ENCODE measurements at places on chromosomes 7 and 10.

GRCh38 chr7:45482451-45482850 is 91.7 kb upstream of the ADCY1 start:
- DNase-seq, result no peak

DNA sequence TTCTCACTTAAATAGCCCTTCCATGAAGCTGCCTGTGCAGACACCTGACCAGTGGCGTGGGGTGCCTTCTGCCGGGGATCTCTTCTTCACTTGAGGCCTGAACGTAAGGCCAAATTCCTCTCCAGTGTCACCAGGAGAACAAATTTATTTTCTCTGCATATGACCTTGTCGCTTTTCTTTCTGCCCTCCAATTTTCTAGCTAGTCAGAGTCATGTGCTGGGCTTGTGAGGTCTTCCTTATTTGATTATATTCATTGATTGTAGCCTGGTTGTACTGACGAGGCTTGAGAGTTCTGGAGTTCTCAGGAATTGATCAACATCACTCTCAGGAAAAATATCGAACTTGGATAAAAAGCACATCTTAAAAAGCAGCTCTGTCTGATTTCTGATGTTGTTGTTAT is 255.7 kb downstream of the BUB3 start:
- DNase-seq, result no peak

DNA sequence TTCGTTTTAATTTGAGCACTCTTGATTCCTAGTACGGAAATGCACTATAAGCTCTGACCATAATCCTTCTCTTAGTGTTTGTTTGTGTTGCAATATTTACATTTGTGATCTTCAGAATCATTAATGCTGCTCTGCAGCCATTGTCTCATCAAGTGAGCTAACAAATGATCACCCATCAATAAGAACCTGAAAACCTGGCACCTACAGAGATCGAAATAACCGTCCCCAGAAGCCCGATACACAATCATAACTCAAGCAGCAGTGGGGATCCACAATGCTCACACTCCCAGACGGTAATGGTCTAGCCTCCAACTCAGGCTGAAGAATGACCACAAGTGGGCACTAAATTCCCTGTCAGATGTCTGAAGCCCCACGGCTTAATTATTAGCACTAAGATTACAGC is 156.0 kb upstream of the NFE2L3 start:
- DNase-seq, result no peak

- DNase-seq, result no peak
Observed at GRCh38 chr10:74544106-74544505, 282.3 kb upstream of the KAT6B start.

- DNase-seq, result no peak
Observed at GRCh38 chr10:4822208-4822607, 3.8 kb upstream of the AKR1E2 start.

DNA sequence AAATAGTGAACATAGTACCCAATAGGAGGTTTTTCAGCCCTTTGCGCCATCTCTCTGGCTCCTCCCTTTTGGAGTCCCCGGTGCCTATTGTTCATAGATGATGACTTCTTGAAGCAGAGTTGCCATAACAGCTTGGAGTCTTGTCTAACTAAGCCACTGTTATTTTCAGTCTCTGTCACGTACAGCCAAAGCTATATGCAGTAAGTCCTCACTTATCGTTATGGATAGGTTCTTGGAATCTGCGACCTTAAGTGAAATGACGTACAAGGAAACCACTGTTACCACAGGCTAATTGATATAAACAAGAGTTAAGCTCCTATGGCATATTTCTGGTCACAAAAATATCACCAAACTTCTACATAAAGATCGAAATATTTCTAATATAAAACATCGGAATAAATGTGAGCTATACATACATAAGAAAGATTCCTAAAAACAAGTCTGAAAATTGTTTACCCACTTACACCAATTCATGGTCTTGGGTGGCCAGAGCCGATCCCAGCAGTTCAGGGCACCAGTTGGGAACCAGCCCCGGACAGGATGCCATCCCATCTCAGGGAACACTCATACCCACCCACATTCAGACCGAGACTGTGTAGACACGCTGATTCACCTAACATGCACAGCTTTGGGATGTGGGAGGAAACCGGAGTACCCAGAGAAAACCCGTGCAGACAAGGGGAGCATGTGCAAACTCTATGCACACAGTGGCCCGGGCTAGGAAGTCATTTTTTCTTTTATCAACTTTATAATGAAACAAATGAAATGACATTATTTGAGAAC is 76.0 kb upstream of the PRPS1L1 start:
- no peak for DNase-seq

GRCh38 chr7:156376317-156376716 is 264.3 kb upstream of the RNF32 start:
- no peak for DNase-seq

GRCh38 chr7:42074076-42074475 is 162.9 kb downstream of the GLI3 start:
- DNase-seq, result no peak

DNA sequence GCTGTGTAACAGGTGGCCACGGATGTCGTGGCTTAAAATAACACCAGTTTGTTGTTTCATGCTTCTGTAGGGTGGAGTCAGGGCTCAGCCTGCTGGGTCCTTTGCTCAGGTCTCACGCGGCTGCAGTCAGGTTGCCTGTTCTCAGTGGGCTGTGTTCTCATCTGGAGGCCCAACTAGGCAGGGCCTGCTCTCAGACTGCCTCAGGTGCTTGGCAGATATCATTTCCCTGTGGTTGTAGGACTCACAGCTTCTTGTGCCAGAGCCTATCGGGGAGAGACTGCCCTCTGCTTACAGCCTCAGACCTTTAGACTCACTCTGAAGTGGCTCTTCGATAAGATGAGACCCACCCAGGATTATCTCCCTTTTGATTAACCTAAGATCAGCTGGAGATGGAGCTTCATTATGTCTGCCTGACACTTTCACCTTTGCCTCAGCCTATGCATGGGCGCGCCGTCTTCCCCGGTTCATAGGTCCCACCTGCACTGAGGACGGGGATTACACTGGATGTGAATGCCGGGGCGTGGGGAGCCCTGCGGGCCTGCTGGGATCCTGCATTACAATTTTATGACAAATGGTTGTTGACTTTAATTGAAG is 55.3 kb downstream of the INPP5A start:
- DNase-seq, result no peak

DNA sequence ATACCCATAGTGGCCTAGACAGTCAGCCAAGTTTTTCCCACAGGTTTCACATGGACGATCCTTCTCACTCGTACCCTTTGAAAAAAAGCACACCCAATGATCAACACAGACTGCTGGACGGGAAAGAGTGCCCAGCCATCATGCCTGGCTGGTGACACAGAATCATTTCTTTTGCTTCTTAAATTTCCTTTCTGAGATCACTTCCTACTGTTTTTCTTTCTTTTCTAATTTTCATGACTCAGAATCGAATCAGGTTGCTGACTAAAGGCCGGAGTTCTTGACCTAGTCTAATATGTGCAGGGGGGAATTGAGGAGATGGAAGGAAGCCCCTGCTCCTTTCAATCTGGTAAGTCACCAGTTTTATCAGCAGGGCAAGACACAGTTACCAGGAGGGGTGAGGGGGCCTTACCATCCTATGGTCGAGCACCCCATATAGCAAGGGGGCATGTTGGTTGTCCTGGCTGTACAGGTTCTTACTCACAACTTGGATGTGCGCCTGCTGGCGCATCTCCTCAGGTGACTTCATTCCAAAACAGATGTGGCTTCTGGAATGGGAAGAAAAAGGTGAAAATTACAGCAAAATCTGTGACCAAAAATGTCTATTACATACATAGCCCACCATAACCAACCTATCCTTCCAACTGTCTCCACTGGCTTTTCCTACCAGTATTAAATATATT is 3.5 kb downstream of the POLR3A start:
- no peak for DNase-seq

- DNase-seq, result no peak
Observed at GRCh38 chr10:44397476-44398225, 12.8 kb upstream of the CXCL12 start.

DNA sequence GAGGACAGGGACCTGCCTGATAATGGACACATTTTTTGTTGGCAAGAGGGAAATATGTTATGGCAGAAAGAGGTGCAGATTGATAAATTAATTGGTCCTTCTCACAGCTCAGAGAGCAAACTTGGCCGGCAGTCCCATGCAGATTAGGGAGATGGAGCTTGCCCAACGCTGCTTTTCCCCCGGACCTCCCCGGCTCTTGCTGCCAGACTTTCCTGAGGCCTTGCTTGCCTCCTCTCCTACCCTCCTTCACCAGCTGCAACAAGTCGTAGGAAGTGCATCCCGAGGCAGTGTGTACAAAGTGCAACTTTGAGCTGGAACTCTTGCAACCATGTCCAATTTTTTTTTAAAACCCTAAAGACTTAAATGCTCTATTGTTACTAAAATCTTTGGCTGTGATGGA is 215.5 kb downstream of the LRMDA start:
- DNase-seq, result no peak

GRCh38 chr10:47294501-47294900 is 5.5 kb upstream of the GDF10 start:
- no peak for DNase-seq

GRCh38 chr7:111873326-111873646 is 311.0 kb upstream of the IMMP2L start:
- no peak for DNase-seq

GRCh38 chr7:124152859-124153692 is 120.2 kb upstream of the TMEM229A start:
- no peak for DNase-seq

GRCh38 chr10:79995979-79996634 is 47.2 kb upstream of the SFTPD start:
- DNase-seq, result no peak

DNA sequence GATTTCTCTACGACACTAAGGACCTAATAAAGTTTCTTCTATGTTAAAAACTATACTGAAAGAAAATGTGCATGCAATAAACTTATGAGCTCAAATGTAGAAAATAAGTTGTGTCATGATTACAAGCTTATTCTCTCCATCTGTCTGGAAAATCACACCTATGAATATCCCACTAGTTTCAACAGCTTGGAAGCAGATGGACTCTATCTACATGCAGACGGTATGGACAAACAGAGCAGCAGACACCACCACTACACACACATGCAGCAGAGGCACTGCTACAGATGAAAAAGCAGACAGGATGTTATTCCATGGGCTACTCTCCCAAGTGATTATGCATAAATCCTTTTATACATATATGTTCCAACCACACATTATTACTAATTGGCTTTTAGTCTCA is 123.4 kb upstream of the TARP start:
- no peak for DNase-seq

GRCh38 chr10:77837248-77837924 is 89.2 kb downstream of the DLG5 start:
- peak; percentile 52 for DNase-seq

GRCh38 chr10:8539056-8539455 is 484.6 kb downstream of the GATA3 start:
- no peak for DNase-seq

DNA sequence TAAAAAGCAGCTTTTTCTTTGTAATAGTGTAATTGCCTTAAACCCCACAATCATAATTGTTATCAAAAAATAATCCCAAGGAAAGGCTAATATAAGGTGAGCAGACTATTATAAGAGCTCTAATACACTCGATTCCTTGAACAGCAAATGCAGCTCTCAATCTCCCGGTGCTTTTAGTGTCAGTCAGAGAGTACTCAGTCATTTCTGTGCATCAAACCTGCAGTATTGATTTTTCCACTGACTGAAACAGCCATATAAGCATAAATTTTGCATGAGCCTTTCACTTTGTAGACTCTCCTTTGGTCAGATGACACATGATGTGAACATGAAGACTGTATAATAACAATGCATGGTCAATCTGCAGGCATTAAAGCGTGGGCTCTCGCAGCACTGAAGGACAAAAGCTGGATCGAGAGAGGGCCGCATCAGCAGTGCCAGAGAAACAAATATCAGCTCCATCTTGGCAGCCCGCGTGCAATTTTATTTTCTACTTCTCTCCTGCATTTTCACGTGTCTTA is 272.0 kb downstream of the POU6F2 start:
- no peak for DNase-seq

DNA sequence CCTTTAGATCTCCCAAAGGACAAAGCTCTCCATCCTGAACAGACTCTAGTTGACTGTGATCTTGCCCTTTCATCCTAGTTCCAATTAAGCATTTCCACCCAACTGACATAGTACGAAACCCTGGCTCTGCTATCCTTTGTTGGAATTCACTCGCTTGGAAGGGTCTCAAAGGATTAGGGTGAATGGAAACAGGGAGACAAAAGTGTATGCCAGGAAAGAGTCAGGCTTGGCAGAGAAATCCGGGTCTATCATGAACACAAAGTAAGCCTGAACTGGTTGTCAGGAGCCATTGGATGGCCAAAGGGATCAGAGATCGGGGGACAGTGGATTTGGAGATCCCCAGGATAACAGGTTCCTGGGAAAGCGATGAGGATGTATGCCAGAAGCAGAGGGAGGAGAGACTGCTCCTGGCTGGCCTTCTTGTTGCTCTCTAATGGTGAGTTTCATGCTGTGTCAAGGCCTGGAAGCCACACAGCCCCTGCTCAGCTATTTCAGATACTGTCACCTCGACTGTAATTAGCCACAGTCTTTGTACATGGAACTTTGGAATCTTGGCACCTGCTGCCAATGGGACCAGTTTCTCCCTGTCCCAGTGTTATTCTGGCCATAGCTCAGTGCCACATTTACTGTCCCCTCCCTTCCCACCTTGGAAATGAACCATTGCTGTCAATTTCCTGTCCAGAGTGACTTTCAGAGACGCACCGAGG is 1168.7 kb upstream of the AUTS2 start:
- DNase-seq, result no peak

DNA sequence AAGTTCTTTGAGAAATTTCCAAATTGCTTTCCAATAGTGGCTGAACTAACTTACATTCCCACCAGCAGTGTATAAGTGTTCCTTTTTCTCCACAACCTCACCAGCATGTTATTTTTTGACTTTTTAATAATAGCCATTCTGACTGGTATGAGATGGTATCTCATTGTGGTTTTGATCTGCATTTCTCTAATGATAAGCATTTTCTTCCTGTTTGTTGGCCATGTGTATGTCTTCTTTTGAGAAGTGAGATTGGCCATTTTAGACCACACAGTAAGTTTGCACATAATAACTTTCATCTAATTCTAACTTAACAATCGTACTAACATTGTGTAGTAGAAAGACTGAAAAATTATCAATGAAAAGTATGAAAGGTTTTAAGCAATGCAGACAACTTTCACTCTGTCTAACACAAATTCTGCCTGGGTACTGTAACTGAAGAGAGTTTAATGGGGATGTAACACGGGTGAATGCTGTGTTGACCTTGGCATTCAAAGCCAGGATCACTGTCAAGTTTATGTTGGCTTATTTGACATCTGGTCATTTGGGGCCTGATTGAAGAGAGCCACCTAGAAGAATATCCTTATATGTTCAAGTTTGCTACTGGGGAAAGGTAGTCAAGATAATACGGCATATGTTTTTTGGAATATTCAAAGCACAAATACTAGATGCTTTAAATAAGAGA is 50.4 kb downstream of the FAM171A1 start:
- no peak for DNase-seq

GRCh38 chr7:96418581-96418980 is 96.7 kb upstream of the SLC25A13 start:
- no peak for DNase-seq

Measured in stimulated activated CD4-positive, alpha-beta T cell treated with anti-CD3 and anti-CD28 coated beads, TNF-alpha, amount 100 ng/mL, for 48 hours (primary cell).